Effector memory CD8-positive, alpha-beta T cell (primary cell): ENCODE measurements at places on chromosomes 3 and 15.

DNA sequence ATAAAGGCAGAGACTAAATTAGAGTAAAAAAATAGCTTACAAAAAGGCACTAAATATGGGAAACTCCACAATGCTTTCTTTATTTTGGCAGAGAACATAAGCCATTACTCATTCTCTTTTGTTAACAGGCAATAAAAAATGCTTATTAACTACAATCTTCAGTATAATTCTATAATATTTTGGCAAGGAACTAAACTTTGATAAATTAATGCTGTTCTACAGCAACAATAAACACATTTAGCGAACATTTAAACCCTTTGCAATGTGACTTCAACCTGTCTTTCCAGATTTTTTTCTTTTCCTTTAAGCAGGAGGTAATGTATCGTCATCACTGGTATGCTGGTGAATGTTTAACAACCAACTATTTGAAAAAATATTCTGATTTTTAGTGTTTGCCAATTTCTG is 42.2 kb upstream of the POU1F1 start:
- DNase-seq, result no peak

- no peak for DNase-seq
Observed at GRCh38 chr15:82613747-82614146, 33.4 kb downstream of the CPEB1 start.

GRCh38 chr3:34077417-34078195 is 279.2 kb downstream of the PDCD6IP start:
- no peak for DNase-seq

GRCh38 chr15:58489289-58490085 is 57.7 kb downstream of the LIPC start:
- DNase-seq, result no peak

- no peak for DNase-seq
Observed at GRCh38 chr15:73845507-73845906, 27.9 kb upstream of the TBC1D21 start.

DNA sequence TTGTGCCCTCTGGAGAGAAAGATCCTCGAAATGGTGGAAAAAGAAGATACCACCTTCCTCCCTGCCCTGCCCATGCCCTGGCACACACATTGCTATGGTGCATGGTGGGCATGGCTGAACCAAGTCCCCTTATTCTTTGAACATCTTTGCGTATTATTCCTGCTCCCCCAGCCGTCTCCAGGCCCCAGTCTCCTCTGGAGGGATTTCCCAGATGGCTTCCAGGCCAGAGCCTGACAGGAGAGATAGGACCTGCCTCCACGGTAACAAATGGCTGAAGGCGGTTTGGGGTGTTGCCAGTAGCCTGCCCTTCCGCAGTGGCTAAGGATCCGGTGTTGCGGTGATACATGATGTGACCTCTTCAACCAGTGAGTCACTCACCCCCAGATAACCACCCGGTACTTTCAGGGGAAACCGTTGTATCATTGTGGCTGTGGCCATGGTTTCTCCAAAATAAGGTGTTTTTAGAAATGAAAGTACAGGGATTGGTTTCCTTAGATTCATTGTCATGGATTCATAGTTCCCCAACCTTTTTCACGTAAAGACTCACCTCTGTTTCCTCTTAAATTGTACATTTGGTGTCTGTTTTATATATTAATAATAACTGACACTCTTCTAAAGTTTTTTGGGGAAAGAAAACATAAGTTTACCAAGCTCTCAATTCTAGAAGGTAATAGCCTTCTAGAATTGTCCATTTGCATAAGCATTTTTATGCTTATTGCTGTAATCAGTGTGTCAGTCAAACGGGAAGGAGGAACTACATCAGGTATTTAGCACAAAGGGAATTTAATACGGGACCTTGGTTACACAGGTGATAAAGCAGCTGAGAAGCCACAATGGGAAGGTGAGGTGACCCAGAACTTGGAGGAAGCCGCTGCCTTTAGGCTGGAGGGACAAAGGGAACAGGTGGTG is 25.9 kb downstream of the SMAD3 start:
- DNase-seq, result peak; percentile 75
